Activated T-helper 2 cell treated with anti-CD3 and anti-CD28 coated beads, Interferon-gamma antibody, Interleukin-2, Interleukin-4, amounts not matched to agents 10 μg/mL and 5 μg/mL and 100 μg/mL, durations not matched to agents 14 hours and 24 hours and 36 hours (primary cell): ENCODE measurements at places on chromosomes 5 and 9. TPM values are rescaled to one million over a fixed set of nuclear protein-coding genes. Genes with fewer than 3 reads are reported as not detected.

CDC20B gene
- total RNA-seq = 0.18 TPM in 1 of 2 replicates, not detected in the other

KCNV2 gene
- not detected in 2 replicates for total RNA-seq

PCDHGB2 gene
- total RNA-seq = 0.85 and 0.91 TPM in 2 replicates

TAF11L5 gene
- total RNA-seq = not detected in 2 replicates

INPP5E gene
- total RNA-seq = 20.8 and 21.8 TPM in 2 replicates

SCGB3A2 gene
- not detected in 2 replicates for total RNA-seq

AJM1 gene
- 5.0 and 5.1 TPM in 2 replicates for total RNA-seq

PTTG1 gene
- total RNA-seq = 142 and 146 TPM in 2 replicates

ARHGEF28 gene
- 0.05 and 0.11 TPM in 2 replicates for total RNA-seq

ADAMTS19 gene
- not detected in 2 replicates for total RNA-seq

RAB24 gene
- total RNA-seq = 17.7 and 19.0 TPM in 2 replicates

MLANA gene
- total RNA-seq = not detected in 2 replicates

DNA sequence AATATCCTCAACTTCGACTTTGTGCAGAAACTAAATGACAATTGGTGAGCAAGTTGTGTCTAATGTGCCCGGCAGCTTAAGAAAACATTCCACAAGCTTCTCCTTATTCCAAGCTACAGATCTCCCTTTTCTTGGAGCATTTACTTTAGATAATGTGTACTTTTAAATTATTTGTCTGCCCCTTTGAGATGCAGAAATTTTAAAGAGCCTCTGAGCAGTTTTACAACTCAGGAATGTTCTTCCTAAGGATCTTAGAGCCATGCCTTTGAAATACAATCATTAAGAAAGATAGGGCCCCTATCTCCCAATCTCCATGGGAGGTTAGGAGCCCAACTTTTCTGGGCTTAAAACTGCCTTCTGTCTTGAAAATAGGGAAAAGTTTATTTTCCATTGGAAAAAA is 723.7 kb upstream of the COX7C start:
- no peak for DNase-seq
- no peak overlapping the region for H3K4me3 ChIP-seq
- H3K4me1 ChIP-seq = no peaks in the 10 kb centered on the region
- no peaks in the 10 kb centered on the region for H3K36me3 ChIP-seq
- no peak overlapping the region for H3K27ac ChIP-seq

DNA sequence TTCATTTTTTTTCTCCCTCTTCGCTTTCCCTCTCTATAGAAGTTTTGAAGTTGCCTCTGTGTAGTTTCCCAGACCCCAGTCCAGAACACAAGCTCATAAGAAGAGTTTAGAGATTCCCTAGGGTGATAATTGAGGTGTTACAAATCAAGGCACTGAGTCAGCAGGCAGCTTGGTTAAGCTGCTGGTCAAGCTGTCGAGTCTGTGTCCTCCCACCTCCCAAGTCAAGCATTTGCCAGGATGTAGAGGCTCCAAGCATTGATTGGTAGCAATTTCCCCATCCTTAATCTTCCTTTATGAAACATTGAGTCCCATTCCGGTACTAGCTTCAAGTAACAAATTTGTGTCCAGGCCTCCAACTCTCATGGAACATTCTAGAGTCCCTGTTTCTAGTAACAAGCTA is 47.5 kb upstream of the SLC1A1 start:
- H3K27ac ChIP-seq = no peak overlapping the region
- peaks cover 19% of the 10 kb centered on the region for H3K27me3 ChIP-seq
- no peak overlapping the region for H3K4me3 ChIP-seq
- no peaks in the 10 kb centered on the region for H3K4me1 ChIP-seq
- no peaks in the 10 kb centered on the region for H3K36me3 ChIP-seq
- DNase-seq = no peak

- H3K27ac ChIP-seq = no peak overlapping the region
- peaks cover 41% of the 10 kb centered on the region for H3K4me1 ChIP-seq
- peaks cover 62% of the 10 kb centered on the region for H3K27me3 ChIP-seq
- no peaks in the 10 kb centered on the region for H3K36me3 ChIP-seq
These were observed 128.9 kb upstream of the IL12B start for GRCh38 chr5:159459132-159459627.

- peaks cover 69% of the 10 kb centered on the region for H3K36me3 ChIP-seq
- DNase-seq = no peak
- H3K4me3 ChIP-seq = no peak overlapping the region
- no peaks in the 10 kb centered on the region for H3K27me3 ChIP-seq
These were observed 115.0 kb upstream of the CACNA1B start for GRCh38 chr9:137762414-137763061.

- peak; percentile 51 for DNase-seq
- peaks cover 19% of the 10 kb centered on the region for H3K36me3 ChIP-seq
- H3K27me3 ChIP-seq = no peaks in the 10 kb centered on the region
- peak overlapping the region; percentile 74 for H3K27ac ChIP-seq
- H3K4me3 ChIP-seq = peak overlapping the region; percentile 86
These were observed 2.4 kb downstream of the CARD19 start for GRCh38 chr9:93098236-93098946.

DNA sequence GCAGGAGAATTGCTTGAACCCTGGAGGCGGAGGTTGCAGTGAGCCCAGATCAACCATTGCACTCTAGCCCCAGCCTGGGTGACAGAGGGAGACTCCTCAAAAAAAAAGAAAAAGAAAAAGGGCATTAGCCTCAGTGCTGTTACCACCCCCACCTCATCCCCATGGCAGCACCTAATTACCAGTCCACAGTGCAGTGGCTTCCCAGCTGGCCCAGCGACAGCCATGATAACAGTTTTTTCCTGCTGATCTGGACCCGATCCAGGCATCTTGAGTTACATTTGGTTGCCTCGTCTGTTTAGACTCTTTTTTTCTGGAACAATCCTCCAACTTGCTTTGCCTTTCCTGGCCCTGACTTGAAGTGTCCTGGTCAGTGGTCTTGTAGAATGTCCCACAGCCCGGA is 24.4 kb downstream of the NCS1 start:
- H3K27me3 ChIP-seq = no peaks in the 10 kb centered on the region
- H3K27ac ChIP-seq = no peak overlapping the region
- H3K4me3 ChIP-seq = no peak overlapping the region
- no peak for DNase-seq

- H3K4me3 ChIP-seq = no peak overlapping the region
- H3K27ac ChIP-seq = no peak overlapping the region
- peaks cover 2% of the 10 kb centered on the region for H3K4me1 ChIP-seq
These were observed 60.2 kb downstream of the FBXO38 start for GRCh38 chr5:148443998-148444397.

GRCh38 chr5:179542170-179542569 is 8.2 kb upstream of the RUFY1 start:
- H3K27ac ChIP-seq = no peak overlapping the region
- H3K4me1 ChIP-seq = no peaks in the 10 kb centered on the region
- H3K36me3 ChIP-seq = peaks cover 8% of the 10 kb centered on the region
- no peak overlapping the region for H3K4me3 ChIP-seq
